ENCODE measurements at places on chromosomes 16 and 17.

DNA sequence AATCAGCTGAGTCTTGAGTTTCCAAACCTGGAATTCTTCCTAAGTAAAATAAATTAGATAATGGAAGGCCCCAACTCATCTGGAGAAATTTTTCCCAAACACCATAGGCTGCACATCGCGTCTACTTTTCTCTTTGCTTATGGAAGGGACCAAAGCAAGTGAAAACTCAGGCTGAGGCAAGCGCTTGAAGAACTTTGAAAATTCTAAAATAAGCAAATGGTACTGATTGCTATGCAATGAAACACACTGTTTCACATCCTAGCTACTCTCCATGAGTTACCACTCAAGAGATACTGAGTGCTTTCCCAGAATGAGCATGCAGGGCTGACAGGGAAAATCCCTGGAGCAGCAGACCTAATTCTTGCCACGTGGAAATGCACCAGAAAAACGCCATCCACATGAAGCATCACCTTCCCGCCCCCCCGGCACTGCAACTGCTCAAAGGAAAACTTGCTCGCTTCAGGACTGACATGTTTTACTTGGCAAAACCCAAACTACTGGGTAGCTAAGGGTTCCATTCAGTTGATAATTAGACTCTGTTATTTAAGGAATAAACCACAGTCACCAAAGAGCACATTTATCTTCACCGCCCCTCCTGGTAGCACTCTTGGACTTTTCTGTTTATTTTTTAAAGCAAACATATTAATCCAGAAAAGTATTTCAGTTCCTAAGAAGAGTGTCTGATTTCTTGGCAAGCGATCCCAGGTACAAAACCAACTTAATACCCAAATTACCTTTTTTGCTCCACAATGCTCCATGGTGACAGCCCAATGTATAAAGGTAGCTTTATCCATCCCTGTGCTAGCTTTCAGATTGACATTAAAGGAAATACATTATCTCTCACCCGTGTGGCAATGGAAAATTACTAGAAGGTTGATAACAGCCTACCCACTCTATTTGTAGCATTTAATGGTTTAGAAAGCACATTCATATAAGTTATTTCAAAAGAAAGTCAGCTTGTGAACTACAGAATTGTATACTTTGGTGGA, 62.5 kb downstream of the WDR59 start:
- no peak for DNase-seq

DNA sequence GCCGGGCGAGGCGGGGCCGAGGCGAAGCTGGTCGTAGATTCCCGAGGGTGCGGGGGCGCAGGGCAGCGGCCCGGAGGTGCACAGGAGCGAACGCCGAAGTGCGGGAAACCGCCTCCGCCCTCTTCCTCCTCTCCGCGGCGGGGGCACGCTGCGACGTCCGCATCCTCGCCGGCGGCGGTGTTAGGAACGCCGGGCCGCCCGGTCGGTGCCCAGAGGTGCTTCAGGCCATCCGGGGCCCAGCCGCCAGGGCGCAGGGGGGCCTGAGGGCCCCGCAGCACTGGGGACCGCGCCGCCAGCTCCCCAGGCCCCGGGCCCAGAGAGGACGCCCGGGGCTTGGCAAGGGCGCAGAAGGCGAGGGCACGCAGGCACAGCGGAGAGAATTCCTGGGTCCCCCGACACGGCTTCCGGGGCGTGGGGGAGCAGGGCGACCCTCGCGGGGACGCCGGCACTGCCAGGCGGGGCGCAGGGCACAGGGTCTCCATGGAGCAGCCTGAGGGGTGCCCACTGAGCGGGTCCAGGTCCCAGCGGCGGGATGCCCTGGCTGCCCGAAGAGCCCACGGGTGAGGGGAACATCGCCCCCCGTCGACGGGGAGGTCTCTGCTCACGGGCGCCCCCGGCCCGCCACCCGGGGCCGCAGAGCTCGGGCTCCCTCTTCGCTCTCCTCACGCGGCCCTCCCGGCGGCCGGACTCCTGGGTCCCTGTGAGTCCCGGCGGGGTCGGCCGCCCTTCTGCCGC, 576 bp downstream of the EPOP start:
- peak; percentile 55 for DNase-seq

DNA sequence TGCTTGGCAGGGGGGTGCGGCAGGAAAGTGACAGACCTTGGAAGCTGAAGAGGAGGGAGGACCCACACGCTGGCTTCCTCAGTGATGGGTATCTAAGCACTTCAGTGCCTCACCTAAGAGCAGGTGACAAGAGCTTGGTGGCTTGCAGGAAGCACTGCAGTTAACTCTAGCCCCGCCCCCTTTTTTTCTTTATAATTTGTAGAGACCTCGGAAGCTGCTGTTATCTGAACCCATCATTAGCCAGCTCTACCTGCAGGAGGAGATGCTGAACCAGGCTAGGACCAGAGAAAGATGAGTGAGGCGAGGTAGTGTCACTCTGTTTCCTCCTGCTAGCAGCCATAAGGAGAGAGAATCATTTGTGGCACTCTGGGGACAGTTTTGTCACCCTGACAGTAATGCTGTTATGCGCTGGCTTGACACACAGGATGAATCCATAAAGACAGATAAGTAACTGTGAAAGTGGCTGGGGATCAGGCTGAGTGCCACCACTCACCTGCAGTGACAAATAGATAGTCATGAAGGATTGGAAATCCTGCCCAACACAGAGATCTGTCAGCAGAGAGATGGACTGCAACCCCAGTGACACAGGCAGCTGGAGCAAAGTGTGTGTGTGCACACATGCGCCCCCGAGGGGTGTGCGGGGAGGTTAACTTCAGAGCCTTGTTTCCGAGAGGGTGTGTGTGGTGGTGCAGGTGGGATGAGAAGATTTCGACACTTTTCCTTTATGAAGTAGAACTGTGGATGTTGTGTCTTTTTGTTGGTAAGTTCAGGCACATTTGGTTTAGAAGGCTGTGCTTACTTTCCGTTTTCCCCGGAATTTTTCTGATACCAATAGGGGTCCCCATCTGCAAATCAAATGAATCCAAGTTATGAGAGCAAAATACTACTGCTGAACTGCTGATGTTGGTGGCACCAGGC, 224.0 kb downstream of the IRX3 start:
- DNase-seq: peak; percentile 28

DNA sequence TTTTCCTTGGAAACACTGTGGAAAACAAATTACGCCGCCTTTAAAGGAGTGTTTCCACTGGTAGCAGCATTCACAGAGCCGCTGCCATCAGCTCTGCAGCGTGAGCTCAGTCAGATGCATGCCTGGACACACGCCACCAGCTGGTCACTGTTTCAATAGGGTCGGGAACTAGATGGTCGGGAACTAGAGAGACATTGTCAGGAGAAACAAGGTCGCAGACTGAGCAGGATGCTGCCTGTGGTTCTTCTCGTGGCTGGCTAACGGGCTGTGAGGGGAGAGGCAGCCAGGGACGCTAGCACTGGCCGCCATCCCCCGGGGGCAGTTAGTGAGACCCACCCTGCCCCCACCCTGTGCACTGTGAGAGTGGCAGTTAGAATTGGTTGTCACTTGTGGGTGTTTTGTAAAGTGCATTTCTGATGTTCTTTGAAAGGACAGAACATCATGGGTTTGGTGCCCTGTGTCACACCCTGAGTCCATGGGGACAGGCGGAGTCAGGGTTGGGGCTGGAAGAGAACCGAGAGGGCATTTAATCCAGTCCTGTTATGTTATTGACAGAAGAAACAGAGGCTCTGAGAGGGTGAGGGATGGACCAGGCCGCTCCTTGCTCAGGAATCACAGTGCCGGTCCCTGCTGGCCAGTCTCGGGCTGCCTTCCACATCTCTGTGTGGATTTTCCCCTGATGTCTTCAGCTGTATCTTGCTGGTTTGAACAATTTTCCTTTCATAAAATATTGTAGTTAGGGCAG, 86.3 kb downstream of the SPECC1 start:
- DNase-seq: peak; percentile 66

DNA sequence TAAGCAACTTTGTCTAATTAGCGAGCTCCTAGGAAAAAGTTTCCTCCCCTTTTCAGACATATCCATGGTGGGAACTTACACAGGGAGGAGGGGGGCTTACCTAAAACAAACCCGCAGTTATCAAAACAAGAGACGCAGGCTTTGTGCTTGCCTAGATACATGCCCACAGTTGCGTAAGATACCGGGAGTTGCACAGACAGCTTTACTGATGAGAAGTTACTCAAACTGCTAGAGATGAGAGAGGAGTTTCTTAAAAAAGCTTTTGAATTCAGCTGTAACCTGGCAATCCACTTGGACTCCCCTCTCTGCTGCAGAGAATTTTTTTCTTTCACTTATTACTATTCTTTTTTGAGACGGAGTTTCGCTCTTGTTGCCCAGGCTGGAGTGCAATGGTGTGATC, 6.8 kb upstream of the ZP2 start:
- no peak for DNase-seq

- peak; percentile 42 for DNase-seq
These were observed 26.0 kb downstream of the COPZ2 start for GRCh38 chr17:48011405-48012150.

All from ELF-1 (cell line).